ENCODE measurements at places on chromosomes 16 and 17.

DNA sequence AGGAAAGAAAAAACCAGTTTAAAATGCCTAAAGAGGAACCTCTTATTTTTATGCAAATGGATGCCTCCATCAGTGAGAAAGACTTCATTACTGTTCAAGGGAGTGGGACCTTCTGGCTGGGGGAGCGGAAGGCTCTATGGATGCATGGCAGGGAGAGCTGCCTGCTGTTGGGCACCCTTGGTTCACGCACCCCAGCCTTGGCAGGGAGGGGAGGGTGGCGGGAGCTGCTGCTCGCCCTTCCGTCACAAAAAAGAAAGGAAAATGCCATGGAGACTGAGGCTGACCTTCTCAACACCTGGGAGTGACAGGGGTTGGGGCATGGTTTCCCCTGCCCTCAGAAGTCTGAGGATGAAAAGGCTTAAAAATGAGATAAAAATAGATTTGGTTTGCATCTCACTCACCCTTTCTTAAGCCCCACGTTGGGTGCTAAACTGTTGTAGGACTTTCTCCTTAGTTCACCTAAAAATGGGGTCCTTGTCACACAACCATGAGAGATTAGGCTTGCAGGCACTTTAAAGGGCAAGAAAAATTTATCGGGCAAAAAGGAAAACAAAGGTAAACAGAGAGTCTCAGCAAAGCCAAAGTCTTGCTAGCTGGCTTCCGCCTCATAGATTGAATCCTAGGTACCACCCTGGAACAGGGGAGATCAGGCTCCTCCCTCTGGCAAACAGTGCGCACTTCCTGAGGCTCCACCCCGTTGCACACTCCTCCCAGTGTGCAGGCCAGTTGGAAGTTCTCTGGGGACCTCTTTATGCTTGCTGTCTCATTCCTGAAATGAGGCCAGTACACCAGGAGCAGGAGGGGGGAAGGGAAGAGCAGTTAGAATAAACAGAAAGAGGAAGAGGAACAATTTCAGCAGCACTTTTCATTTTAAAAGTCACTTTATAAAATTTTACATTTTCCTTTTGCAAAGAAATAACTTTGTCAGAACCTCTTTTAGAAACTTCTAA lies 31.6 kb downstream of the PHKB start:
- DNase-seq = no peak

DNA sequence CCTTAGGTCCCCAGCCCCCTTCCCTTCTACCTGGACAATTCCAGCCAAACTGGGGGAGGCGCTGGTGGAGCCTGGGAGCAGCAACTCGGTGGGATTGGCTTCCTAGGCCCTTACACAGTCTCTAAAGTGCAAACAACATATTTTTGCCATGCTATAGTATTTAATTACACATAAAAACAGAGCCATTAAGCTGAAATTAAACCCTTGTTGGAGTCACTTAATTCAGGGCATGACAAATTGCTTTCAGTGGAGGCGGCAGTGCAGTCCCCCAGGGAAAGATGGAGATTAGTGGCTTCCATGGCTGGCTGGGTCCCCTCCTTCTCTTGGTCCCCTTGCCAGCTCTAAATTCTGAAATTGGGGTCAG lies 17.3 kb downstream of the IGFBP4 start:
- DNase-seq = no peak

DNA sequence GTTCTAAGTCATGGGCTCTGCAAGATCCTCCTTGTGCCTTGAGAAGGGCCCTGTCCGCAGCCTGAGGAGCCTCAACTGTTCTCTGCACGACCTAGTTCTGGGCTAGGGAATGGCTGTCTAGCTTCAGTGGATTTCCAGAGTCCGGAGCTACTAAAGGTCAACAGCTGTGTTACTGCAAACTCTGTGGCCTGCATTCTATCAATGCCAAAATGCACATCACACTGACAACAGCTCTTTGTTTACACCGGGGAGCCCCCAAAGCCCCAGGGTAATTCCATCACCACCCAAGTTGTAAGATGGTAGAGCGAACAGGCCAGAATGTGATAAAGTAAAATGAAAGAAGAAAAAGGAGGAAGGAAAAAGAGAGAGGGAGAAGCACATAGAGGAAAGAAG lies 610.2 kb downstream of the MAF start:
- no peak for DNase-seq

GRCh38 chr16:49947907-49948678 lies 76.9 kb upstream of the CNEP1R1 start:
- no peak for DNase-seq

GRCh38 chr16:79985606-79986005 lies 385.1 kb upstream of the MAF start:
- DNase-seq = no peak

DNA sequence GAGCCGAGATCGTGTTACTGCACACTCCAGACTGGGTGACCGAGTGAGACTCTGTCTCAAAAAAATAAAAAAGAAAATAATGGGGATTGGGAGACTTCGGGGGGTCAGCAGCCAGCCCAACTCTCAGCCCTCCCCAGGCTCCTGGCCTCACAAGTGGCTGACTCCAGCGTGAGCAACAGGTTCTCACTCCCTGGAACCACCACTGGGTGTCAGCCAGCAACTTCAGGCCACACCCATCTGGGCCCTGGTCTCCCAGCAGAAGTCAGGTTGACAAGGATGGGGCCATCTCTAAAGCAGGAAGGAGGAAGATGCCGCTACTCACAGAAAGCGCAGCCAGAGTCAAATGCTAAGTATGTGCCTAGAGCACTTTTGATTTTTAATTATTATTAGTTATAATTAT lies 139.4 kb downstream of the C16orf78 start:
- DNase-seq = no peak

DNA sequence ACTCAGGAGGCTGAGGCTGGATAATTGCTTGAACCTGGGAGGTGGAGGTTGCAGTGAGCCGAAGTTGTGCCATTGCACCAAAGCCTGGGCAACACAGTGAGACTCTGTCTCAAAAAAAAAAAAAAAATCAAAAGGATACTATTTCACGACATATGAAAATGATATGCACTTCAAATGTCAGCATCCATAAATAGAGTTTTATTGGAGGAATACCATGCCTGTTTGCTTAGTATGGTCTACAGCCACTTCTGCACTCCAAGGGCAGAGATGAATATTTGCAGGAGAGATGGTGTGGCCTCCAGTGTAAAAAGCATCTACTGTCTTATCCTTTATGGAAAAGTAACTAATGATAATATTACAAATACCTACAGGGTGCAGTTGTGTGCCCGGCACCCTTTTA lies 27.2 kb downstream of the ABCC6 start:
- DNase-seq = no peak

GRCh38 chr16:46763147-46763546 lies 15.0 kb upstream of the MYLK3 start:
- DNase-seq = no peak

GRCh38 chr16:877242-878071 lies 76.9 kb upstream of the GNG13 start:
- DNase-seq = no peak

GRCh38 chr16:89315791-89316581 lies 98.5 kb downstream of the ZNF778 start:
- peak; percentile 62 for DNase-seq

DNA sequence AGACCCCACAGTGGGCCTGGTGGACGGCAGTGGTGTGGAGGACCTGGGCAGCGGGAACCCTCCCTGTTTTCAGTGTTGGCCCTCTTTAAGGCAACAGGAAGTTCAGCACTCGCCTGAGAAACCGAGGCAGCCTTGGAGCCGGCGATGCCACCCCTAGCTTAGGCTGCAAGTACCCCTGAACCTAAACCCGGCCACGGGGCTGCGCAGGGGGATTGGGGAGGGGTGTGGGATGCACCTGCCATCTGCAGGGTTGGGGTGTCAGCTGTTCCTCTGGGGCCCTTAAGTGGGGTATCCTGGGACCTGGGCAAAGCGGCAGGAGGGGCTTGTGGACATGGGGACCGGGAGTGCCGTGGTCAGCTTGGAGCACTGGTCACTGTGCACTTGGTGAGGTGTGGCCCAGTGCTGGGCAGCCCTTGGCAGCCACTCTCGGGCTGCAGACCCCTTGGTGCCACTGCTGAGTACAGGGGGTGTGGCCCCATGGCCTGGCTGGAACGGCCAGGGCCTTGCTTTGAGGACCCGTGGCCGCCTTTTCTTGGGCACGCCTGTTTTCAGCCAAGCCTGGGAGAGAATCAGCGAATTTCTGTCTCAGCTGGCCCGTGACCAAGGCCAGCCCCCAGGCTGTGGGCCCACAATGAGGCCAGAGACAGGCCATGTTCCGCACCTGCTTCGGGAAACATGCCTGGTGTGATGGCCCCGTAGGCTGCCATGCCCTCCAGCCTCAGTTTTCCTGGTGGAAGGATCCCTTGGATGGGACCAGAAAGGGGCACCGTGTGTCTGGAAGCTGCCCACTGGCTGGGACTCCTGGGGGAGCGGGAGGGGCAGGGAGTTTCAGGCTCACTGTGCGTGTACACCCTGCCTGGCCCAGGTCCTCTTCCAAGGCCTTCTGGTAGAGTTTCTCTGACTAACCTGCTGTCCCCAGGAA lies 4.1 kb upstream of the SLC25A10 start:
- no peak for DNase-seq
